ENCODE measurements at places on chromosomes 3 and 15.
A peak's percentile ranks its signal among the peaks of the same experiment; 100 is the strongest.

GRCh38 chr3:56835650-56836227 lies 34.0 kb upstream of the ARHGEF3 start:
- no peak for DNase-seq

GRCh38 chr15:57158997-57159668 lies 217.2 kb upstream of the CGNL1 start:
- no peak for DNase-seq

DNA sequence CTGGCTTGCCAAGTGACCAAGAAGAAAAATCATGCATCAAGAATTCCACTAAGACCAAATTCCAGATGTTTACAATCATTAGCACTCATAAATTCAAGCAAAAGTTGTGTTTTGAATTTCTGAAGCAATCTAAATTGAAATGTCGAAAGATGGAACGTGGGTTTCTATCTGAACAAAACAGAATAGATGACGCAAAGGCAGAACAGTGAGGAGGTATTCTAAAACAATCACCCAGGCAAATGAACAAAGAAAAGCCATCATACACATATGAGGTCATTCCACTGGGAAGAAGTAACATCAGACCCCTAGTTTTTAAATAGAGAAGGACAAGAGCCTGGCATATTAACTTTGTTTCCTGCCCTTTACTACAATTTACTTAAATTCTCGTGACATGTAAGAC lies 58.0 kb downstream of the MCF2L2 start:
- DNase-seq, result no peak

GRCh38 chr3:110016235-110016815 lies 679.0 kb upstream of the DPPA4 start:
- DNase-seq, result no peak

- no peak for DNase-seq
Observed at GRCh38 chr3:162368417-162368816, 871.8 kb downstream of the OTOL1 start.

GRCh38 chr15:34279368-34279767 lies 54.6 kb downstream of the EMC4 start:
- DNase-seq, result no peak

GRCh38 chr15:51708013-51708412 lies 26.7 kb downstream of the SCG3 start:
- DNase-seq, result no peak

- DNase-seq, result no peak
Observed at GRCh38 chr15:43260011-43260615, 6.6 kb downstream of the TGM5 start.

GRCh38 chr15:66707310-66708082 lies 5.5 kb downstream of the SMAD6 start:
- no peak for DNase-seq

DNA sequence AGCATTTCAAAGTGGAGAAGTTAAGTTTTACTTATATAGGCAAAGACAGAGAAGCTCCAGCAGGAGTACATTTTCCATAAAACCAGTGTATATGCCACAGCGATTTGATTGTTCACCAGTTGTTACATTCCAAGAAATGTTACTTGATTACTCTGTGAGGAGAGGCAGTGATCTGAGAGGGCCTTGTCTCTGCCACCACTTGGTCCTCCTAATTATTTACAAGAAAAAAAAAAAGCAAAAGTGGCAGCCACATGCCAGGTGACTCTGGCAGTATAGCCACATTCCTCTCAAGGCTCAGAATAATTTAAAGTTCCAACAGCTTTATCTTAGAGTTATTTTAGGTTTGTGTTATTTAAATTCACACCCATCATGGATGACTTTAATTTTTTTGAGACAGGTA lies 1077.8 kb downstream of the ZPLD1 start:
- DNase-seq, result no peak

- DNase-seq, result peak; percentile 53
Observed at GRCh38 chr15:48645558-48646330, at the start of gene FBN1. TSS of gene FBN1 (minus strand) at chr15:48645709. CDS start at chr15:48644769, 940 bp downstream.

DNA sequence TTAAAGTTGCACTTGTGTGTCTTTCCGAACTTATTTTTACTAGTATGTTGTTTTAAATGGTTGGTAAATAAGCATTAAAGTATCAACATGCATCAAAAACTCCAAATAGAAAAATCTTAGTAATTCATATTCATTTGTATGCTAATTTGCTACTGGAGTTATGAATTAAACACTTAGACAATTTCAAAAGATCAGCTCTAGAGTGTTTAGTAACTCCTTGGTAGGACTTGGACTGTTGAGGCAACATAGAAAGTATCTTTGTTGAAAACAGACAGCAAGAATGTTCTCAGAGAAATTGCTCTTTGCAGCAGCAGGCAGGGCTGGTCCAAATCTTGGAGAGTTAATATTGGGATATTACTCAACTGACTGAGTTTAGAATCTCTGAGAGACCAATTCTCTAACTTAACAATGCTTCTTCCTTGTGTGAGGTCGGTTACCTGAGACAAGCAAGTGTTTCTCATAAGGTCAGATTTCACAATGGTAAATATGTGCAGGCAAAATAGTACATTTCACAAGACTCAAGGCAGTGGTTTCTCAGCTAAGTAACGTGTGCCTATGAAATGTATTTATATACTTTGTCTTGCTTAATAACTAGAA lies 147.8 kb upstream of the IL12A start:
- no peak for DNase-seq

GRCh38 chr3:27666708-27667107 lies 55.4 kb downstream of the EOMES start:
- DNase-seq, result no peak

- DNase-seq, result peak; percentile 84
Observed at GRCh38 chr3:10495003-10495402, 10.4 kb downstream of the ATP2B2 start.

DNA sequence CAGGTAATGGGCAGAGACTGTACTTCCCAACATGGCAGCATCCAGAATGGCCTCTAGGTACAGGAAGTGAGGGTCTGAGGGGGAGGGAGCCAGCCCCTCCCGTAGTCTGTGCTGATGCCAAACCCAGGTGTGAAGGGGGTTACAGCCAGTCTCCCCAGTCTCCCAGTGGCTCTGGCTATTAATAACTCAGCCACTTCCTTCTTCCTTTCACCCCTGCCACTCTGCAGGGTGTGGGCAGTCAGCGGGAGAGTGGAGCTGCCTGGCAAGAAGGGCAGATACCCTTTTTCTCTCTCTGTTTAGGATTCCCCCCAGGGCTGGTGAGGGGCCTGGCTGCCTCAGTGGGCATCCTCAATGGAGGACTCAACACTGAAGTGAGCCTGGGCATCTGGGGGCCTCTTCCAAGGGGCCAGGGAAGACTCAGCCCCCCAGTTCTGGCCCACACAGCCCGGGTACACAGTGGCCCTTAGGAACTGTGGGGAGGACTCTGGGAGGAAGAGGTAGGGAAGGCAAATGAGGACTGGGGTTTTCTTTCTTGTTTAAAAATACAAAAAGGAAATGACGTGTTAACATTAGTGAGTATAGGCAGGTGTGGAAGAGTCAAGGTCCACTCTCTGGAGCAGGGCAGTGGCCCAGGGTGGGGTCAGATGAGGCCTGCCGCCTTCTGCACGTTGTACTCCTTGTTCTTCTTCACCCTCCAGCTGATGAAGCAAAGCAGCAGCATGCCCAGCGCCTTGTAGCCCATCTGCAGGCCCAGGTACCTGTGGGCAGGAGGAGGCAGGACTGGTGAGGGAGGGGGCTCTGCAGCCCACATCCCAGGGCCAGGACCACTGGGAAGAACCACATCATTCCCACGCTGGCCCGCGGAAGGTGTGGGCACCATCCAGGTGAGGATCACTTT lies 38.6 kb upstream of the RAB6B start:
- no peak for DNase-seq

DNA sequence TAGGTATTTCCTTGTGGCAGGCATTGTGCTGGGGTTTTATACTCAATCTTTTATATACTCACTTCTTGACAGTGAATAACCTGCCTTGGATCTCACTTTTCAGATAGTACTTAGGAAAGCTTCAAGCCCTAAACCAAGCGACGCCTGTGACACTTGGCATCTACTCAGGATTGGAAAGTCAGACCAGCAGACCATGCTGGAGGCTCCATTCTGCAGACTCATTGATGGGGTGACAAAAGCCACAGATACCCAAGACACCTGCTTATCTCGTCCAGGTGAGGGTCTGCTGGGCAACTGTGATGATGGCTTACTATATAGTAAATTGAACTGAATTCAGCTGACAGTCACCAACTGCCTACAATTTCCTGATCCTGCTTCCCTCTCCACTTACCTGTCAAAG lies 79.4 kb upstream of the MRPS22 start:
- no peak for DNase-seq

Measured in HuH-7 (cell line).